ENCODE measurements at places on chromosomes 12 and 14.

- DNase-seq = peak; percentile 77
Observed at GRCh38 chr14:67263499-67264149, 22.4 kb downstream of the PALS1 start.

GRCh38 chr12:26271889-26272492, 76.6 kb downstream of the SSPN start:
- DNase-seq = peak; percentile 90

GRCh38 chr14:61668282-61668681, 27.0 kb upstream of the HIF1A start:
- DNase-seq = no peak

DNA sequence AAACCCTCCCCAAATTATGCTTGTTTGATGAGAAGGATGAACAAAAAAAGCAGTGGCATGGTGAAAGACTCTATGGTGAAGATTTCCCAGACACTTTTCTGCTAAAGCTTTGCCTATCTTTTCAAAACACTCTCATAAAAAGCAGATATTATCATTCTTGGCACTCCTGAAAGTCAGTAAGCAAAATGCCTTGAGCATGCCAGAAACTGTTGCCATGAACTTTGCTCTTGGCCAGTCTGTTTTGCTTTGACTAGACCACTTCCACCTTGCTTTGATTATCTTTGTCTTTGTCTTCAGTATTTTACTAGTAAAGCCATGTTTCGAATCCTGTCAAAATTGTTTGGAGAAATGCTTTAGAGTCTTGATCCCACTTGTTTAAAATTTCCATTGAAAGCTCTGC, 110.4 kb downstream of the CNTN1 start:
- DNase-seq = no peak

DNA sequence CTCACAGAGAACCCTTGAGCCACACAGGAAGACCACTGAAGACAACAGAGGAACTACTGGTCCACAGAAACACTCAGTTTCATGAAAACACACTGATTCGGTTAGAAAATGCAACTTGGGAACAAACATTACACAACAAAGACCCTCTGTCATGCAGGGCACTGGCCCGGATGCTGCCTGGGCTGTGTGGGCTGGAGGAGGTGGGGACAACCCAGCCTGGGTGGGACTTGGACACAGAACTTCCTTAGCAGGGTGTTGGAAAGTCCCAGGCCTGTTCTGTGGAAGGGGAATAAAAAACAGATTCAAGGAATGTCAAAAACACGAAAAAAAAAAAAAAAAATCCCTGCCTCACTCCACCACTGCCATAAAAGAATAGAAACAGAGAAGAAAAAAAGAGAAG, 181.0 kb downstream of the MON2 start:
- DNase-seq = no peak

DNA sequence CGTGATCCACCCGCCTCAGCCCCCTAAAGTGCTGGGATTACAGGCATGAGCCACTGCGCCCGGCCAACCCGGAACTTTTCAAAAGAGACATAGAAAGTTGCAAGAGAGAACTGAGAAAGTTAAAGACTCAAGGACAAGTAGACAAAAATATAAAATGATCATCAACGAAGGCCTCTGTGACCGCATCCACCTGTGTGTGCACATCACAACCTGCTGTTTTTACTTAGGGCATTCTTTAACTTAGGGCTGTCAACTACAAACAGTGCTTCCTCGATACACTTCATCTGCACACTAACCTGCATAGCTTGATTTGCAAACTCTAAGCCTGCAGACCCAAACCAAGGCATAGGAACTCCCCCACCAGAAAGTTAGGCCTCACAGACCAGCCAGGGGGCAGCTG, 14.8 kb downstream of the P2RX2 start:
- DNase-seq = no peak

DNA sequence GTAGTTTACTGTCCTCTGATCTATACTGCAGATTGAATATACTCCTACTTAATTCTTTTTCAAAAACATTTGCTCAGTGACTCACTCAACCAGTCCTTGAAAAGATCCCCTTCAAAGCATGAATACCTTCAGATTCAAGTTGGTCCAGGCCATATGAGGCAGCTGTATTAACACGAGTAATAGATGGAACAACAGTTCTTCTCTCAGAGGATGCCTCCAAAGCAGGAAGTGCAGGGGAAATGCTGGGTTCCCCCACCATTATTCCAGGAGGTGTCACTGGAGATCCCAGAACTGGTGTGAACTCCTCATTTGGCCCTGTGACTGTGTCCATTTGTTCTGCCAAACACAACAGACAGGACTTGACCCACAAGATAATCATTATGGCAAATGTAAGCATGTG, 20.6 kb downstream of the ARMH4 start:
- DNase-seq = peak; percentile 49

- DNase-seq = no peak
Observed at GRCh38 chr14:70981000-70981952, 74.0 kb downstream of the PCNX1 start.

- DNase-seq = no peak
Observed at GRCh38 chr12:107990325-107990724, 138.8 kb upstream of the WSCD2 start.

- DNase-seq = no peak
Observed at GRCh38 chr14:65750906-65751305, 338.4 kb downstream of the FUT8 start.

DNA sequence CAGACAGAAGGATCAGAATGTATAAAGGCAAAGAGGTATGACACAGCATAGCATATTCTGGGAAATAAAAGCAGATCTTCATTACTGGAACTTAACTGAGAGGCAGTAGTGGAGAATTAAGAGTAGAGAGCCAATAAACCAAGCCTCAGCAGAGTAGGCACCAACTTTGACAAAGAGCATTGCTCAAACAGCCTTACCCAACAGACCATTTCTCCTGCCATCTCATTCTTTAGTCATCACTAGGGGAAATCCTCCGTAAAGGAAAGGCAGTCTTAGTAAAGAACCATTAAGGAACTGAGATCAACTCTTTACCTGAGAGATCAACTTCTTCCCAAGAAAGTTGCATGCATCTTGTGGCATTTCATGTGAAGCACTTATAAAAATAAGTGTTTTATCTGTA, 36.6 kb downstream of the SENP1 start:
- no peak for DNase-seq

GRCh38 chr12:52097045-52097666, 17.7 kb downstream of the SMIM41 start:
- DNase-seq = no peak

GRCh38 chr12:48773686-48774085, 15.2 kb downstream of the ADCY6 start:
- no peak for DNase-seq

DNA sequence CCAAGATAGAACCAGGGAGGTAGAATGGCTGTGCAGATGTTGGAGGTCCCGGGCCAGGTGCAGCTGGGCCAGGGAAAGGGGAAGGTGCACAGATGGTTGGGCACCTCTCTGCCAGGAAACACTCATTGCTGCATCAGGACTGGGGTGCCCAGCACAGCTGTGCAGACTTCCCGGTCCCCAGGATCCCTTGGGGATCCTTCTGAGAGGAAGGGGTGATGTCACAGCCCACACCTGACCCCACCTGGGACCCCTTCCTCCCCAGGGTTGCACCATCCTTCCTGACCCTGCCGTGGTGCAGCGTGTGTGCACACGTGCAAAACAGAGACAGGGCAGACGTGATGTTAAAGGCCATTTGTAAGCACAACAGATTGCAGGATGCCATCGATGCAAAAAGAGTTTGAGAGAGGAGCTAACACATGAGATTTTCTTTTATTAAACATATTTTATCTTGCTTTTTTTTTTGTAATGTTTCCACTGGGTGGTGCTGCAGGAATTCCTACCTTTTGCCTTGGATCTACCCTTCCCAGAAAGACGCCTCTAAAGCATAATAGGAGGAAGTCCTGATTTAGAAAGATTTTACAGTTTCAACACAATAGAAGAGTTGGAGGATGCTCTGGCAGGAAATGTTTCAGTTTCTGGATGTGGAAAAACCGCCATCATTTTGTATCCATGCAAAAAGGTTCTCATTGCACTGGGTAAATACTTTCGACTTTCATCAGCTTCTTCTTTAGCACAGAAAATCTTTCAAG, 14.8 kb downstream of the ELK3 start:
- no peak for DNase-seq

GRCh38 chr14:79369359-79370332, 841.7 kb downstream of the DIO2 start:
- DNase-seq = peak; percentile 79

DNA sequence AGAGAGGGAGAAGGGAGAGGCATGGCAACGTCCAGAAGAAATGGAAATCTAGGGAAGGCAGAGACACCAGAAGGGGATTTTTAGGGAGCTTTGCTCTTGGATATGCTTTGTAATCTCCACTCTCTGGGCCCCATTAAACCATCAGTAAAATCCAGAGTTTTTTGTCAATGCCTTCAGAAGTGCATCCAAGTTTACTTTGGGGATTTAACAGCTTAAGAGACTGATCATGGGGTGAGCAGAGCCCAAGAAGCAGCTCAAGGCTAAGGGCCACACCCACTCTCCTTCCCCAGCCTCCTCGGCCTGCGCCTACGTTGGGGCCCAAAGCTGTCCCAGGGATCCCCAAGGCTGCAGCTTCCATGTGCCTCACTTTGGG, 37.4 kb upstream of the WSCD2 start:
- no peak for DNase-seq

DNA sequence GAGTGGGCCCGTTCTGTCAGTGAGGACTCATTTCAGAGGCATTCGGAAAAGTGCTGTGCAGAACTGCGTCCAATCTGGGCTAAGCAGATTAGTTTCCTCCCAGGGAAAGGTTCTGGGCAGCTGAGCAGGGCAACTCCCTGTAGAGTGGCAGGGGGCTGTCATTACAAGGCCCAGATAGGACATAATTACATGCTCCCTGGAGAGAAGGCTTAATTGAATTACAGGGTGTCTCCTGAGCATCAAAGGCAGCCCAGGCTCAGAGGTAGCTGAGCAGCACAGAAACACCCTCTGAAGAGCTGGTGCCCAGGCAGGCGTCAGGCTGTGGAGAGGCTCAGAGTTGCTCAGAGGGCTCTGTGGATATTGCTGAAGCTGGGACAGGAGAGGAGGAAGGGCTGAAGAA, 36.0 kb downstream of the SLC8A3 start:
- DNase-seq = no peak

DNA sequence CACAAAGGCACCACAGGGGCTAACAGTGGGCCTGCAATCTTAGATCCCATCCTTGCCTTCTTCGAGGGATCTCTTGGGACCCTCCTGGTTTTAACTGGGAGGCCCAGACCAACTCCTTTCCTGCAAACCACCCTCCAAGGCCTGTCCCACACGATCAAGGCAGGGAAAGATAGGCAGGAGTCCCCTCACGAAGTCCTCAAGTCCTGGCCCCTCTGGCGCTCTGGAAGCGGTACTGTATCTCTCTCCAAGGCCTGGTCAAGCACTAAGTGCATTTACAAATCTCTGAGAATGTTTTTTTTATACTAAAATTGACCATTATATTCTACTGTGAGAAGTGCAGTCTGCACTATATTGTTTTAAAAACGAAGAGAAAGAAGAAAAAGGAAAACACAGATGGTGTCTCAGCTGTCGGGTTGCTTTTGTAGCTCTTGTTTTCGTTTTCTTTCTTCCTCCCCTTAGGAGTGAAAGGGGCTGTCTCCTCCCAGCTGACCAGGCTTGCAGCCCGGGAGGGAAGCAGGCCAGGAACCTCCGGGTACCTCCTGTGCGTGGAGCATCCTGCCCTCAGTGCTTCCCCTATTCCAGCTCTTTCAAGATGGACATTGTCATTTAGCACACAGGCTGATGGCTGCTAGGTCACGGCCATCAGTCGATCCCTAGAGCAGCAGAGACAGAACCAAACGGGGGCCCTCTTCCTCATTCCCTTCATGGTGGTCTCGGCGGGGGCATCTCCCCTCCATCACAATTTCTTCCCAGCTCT, 56.7 kb downstream of the FAM222A start:
- DNase-seq = no peak

DNA sequence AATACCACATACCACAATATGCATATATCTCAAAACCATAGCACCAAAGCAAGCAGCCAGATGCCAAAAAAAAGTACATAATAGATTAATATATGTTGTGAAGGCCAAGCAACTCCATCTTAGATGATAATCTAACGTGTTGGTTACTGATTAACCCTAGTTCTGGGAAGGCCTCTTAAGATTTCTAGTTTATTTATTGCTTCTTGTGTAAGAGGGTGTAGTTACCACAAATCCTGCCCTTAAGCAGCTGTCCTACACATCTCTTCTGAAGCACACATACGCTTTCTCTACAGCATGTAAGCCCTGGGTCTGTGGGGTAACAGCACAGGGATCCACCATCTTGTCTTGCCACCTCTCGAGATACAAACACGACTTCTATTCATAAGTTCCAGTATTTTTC, 236.8 kb upstream of the AVPR1A start:
- DNase-seq = no peak

GRCh38 chr14:25431211-25432076, 381.5 kb upstream of the STXBP6 start:
- DNase-seq = no peak

GRCh38 chr12:50106907-50107306, 3.1 kb downstream of the GPD1 start:
- DNase-seq = no peak

DNA sequence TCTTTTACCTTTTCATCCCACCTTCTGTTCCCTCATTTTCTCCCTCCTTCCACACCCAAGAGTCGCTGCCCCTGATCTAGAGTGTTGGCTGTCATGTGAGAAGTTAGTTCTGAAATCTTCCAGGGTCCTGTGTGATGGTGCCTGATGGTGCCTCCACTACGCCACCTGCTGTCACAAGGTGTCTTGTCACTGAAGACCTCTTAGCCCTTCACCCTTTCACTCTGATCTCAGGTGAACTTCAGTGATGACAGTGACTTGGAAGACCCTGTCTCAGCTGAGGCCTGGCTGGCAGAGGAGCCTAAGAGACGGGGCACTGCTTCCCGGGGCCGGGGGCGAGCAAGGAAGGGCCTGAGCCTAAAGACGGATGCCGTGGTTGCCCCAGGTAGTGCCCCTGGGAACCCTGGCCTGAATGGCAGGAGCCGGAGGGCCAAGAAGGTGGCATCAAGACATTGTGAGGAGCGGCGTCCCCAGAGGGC, 7.6 kb upstream of the PFDN5 start:
- peak; percentile 50 for DNase-seq

DNA sequence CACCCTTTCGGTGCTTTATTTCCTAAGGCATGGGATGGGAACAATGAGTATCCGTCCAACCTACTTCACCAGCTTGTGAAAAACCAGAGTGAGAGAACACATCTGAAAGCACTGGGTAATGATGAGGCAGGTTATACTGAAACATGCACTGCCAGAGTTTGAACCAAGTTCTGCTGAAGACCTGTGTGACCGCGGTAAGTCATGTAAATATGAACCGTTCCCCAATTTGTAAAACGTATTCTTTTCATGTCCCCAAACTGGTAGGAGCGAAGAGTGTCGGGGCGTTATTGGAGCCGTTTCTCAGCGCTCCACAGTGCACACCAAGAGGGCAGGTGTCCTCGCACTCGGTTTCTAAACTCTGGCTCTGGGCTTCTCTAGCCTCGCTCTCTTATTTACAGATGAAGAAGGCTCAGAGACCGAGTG, 788 bp upstream of the NGDN start:
- DNase-seq = no peak

Data from fibroblast of skin of right quadriceps (primary cell).